ENCODE measurements at places on chromosomes 2 and 18. TPM values are rescaled to one million over a fixed set of nuclear protein-coding genes. Genes with fewer than 3 reads are reported as not detected.

The NT5C1B gene
- not detected for total RNA-seq

The CCDC148 gene
- total RNA-seq, result 4.6 TPM

The FHOD3 gene
- 1.6 TPM for total RNA-seq

The LRP1B gene
- total RNA-seq, result 0.57 TPM

The ITGA4 gene
- total RNA-seq, result 1.5 TPM

The C2orf15 gene
- total RNA-seq, result 16.0 TPM

The CRYGC gene
- not detected for total RNA-seq

The APOB gene
- total RNA-seq, result 22.2 TPM

The MATN3 gene
- 3.1 TPM for total RNA-seq

The SLC30A3 gene
- total RNA-seq, result not detected

The DSC1 gene
- not detected for total RNA-seq

The AFTPH gene
- total RNA-seq, result 26.6 TPM

The CAPN13 gene
- 19.0 TPM for total RNA-seq

The CNDP1 gene
- 0.29 TPM for total RNA-seq

The PLCL1 gene
- 41.1 TPM for total RNA-seq

The MARCHF4 gene
- total RNA-seq, result 2.0 TPM

The ATOH8 gene
- total RNA-seq, result 1.3 TPM
